ENCODE measurements at places on chromosomes 5 and 9.
A peak's percentile ranks its signal among the peaks of the same experiment; 100 is the strongest.

GRCh38 chr9:134575901-134576176, 65.8 kb upstream of the COL5A1 start:
- DNase-seq, result no peak

DNA sequence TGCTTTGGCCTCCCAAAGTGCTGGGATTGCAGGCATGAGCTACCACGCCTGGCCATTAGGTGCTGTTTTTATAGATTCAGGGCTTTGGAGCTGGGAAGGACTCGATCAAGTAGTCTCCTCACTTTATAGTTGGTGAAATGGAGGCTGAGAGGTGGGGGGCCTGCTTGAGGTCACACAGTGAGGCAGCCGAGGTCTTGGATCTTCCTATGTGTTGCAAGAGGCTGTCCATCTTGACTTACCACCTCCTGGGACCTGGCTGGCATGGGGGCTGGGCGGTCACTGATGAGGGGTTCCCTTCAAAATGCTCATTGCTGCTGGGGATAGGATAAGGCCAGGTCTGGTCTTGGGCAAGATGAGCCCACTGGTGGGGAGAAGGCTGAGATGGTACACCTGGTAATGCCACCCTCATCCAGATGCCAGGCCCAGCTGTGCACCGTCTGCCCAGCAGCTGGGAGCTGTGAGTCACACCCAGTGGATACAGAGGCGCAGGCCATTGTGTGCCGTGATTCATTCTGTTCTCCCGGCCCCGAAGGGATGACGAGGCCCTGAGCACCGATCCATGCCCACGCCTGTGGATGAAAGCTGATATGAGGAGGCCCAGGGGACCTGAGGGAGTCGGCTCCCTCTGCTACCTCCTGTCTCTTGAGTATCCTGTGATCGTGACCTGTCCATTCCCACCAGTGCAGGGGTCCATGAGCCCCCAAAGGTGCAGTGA, 10.5 kb upstream of the NDST1 start:
- peak; percentile 96 for DNase-seq

- no peak for DNase-seq
These were observed 67.6 kb downstream of the LMX1B start for GRCh38 chr9:126681336-126681735.

GRCh38 chr9:36996706-36997086, 37.4 kb downstream of the PAX5 start:
- no peak for DNase-seq

DNA sequence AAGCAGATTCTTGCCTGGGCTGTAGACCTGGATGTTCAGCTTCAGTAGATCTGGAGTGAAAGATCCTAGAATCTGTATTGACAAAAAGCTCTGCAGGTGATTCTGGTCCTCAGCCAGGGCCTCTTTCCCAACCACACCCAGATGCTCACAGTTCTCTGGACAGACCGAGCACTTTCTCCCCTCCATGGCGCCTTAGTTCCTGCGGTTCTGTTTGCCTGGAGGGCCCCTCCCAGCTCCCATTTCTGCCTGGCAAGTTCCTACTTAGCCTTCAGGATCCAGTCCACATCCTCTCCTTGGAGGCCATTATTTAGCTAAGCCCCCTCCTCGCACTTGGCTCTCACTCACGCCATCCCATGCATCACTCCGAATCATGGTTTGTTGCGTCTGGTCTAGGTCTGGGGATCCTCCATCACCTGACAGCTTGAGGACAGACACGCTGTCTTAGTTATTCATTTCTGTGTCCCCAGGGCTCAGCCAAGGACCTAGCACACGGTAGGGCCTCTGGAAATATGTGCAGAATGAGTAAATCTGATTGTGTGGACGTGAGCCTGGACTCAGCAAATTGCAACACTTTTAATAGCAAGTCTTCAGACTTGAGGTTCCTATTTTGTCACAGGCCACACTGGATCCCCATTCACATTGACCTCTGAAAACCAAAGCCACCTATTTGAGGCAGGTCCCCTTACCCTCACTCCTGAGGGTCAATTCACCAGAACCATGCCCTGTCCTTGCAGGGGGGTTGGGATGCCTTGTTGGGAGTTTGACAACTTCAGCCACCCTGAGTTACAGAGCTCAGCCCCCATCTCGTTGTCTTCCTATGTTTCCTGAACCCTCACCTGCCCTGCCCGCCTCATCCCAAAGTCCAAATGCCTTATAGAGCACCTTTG, 50.7 kb downstream of the COL15A1 start:
- DNase-seq, result no peak

- DNase-seq, result no peak
These were observed 123.2 kb downstream of the C5orf15 start for GRCh38 chr5:133845271-133845670.

GRCh38 chr9:7103771-7104170, 346.0 kb downstream of the KDM4C start:
- peak; percentile 74 for DNase-seq

GRCh38 chr5:16666883-16667398, 50.1 kb upstream of the RETREG1 start:
- no peak for DNase-seq

DNA sequence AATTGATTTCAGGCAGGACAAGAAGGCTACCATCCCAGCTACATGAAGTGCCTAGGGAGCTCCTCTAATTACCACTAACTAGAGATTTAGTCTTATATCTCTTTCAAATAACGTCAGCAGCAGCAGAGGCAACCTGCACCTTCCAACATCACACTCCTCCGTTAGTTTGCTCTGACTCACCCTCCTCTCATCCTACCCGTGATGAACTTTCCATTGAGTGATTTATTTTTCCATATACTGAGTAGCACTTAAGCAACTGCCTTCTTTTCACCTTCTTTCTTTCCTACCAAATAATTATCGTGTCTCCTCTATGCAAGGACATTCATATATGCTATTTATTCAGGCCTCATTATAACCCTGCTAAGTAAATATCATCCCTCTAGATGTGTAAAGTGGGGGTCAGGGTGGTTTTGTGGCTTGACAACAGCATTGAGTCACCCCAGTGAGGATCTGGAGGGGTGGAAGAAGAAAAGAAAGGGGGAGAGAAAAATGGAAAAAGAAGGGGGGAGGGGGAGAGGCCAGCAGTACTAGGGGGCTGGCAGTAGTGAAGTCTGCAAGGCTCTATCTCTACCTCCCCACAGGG, 64.6 kb upstream of the CAST start:
- DNase-seq, result peak; percentile 54

GRCh38 chr5:82855893-82856550, 221.2 kb downstream of the TMEM167A start:
- no peak for DNase-seq

DNA sequence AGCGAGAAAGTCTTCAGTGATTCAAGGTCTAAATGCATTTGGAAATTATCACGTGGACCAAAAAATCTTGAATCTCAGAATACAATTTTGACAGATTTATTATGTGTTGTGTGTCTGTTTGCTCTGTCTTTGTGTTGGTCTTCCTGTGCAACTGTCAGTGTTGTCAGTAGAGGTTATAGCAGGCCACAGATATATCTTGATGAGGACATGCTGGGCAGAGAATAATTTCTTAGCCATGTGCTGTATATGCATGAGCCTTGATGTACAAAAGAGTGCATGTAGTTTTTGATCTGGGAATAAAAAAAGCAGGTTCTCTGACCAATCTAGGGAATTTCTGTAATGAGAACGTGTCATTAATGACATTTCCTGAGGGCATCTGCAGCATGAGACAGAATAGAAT, 57.6 kb downstream of the ZSWIM6 start:
- no peak for DNase-seq

DNA sequence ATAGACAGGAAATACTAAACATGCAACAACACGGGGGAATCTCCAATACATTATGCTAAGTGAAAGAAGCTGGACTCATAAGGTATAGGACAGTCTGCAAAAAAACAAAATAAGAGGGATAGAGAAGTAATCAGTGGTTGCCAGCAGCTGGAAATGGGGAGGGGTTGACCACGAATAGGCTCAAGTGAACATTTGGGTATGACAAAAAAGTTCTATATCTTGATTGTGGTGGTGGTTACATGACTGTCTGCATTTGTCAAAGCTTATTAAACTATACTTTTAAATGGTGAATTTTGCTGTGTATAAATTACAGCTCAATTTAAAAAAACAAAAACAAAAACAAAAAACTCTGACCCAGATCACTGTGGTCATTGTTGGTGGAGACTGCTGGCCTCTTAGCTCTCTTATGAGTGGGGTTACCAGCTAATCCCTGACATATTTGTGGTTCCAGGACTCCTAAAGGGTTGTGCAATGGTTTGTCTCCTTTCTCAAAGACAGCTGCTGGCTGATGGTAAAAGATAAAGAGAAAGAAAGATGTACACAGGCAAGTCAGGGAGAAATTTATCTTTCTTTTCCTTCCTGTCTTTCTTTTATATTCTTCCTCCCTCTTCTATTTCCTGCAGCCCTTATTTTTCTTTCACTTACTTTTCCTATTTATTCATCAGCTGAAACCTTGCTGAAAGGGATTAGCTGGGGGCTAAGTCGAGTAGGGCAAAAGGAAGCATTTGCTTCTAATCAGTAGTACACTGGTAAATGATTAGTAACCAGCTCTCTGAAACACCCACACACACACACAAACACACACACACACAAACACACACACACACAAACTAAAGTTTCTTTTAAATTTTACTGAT, 42.6 kb upstream of the APC start:
- DNase-seq, result no peak

DNA sequence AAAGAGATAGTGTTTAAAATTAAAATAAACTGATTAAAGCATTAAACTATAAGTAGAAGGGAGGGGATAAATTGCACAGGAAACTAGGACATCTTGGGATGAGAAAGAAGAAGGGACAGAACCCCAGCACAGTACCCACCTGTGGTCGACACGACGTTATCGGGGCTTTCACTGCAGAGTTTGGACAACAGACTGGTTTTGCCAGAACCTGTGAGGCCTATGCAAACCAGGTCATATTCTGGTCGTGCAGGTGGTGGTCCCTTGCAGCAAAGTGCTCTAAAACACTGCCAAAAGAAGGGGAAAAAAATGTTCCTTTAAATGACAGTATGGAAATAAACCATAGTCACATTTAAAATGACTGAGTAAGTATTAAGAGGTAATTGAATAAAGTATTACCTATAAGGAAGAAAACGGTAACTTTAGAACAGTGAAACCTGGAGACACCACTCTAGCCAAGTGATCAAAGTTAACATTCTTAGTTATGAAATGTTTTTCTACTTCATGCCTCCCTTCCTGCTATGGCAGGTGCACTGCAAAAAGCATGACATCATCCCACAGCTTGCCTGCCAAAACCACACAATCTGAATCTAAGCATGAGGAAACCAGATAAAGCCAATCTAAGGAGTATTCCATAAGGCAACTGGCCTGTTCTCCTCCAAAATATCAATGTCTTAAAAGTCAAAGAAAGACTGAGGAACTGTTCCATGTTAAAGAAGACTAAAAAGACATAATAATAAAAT, 138.6 kb downstream of the ARL15 start:
- peak; percentile 71 for DNase-seq

GRCh38 chr5:15518786-15519185, 18.8 kb downstream of the FBXL7 start:
- no peak for DNase-seq

DNA sequence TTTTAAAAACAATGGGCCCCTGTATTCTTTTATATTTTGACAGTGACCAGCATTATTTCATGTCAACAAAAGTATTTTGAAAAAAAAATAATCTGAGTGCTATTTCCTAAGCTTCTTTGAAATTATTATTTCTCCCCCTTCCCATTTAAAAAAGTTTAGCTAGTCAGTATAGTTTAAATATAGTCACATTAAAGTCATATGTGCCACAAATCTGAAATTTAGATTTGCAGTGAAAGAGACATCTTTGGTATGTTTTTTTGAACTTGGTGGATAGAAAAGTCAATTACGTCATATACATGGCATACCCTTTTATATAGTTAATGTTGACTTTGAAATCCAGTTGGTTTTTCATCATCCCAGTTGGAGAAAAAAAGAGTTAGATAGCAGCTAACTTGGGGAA, 297.0 kb downstream of the CCDC171 start:
- DNase-seq, result no peak

DNA sequence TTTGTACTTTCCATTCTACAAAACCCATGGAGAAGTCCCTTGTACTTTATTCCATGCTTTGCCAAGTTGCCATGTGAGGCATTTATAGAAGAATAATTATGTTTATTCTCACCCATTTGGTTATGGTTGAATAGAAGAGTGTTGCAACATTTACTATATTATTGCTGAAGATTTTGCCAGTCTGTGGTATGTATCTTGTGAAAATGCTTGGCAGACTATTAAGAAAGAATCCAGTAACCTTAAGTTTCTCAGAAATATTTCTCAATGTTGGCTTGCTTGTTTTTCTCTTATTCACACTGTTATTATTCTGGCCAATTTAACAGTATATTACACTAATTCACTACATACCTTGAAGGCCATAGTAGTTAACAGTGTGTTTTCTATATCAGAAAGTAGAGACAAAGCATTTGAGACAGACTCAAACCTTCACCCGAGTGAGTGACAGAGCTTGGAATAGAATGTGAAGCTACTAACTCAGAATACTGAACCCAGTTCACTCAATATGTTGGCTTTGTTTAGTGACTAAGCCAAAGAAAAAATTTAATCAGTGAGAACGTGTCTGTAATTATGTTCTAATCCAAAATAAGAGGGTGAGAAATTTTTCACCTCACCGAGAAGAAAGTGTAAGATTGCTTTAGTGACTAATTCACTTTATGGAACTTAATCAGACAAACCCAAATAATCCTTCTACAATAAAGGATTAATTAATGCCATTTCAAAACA, 184.4 kb downstream of the CWC27 start:
- DNase-seq, result no peak

DNA sequence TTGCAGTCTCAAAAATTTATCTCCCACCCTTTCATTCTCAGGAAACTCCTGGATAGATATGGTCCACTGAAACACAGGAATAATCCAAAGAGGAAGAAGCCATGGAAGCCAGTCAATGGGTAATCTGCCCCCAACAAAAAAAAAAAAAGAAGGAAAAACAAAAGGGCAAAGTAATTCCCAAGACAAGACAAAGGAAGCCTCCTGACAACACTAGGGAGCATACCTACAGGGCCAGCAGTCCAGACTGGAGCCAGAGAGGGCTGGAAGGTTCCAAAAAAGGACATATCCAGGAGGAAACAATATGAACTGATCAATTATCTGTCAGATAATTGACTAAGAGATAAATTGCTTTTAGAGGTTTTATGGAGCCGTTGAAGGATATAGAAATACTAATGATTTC, 12.9 kb downstream of the FNIP1 start:
- no peak for DNase-seq

DNA sequence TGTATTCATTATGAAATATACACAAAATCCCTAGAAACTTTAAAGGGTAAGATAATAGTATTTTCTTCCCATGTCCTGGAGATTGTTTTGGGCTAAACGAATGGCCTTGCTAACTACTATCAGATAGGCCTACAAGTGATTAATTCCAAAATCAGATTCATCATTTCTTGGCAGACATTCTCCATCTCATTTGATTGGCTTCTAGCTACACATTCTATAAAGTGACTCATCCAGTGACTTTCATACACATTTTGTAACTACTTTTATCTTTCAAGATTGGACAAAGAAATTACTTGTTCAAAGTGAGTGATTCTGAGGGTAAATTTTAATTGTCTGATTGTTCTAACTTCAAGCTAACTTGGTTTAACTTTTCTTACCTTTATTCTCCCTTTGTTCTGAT, 93.3 kb downstream of the RAPGEF6 start:
- peak; percentile 93 for DNase-seq

GRCh38 chr5:109357807-109358206, 52.0 kb downstream of the PJA2 start:
- no peak for DNase-seq

All from bronchial epithelial cell (primary cell).